Type B pancreatic cell (in vitro differentiated cells): ENCODE measurements at places on chromosomes 13 and 19. TPM values are rescaled to one million over a fixed set of nuclear protein-coding genes. Genes with fewer than 3 reads are reported as not detected.

Gene CYP4F2
- not detected in 2 replicates for total RNA-seq

- H3K27me3 ChIP-seq: peaks cover 32% of the 10 kb centered on the region
- H3K4me3 ChIP-seq: peak overlapping the region; percentile 9
- no peaks in the 10 kb centered on the region for H3K36me3 ChIP-seq
- DNase-seq: no peak
Observed at GRCh38 chr13:44368062-44368591, 5.5 kb upstream of the SERP2 start.

- H3K4me3 ChIP-seq: no peak overlapping the region
- no peak for DNase-seq
- H3K4me1 ChIP-seq: peaks cover 60% of the 10 kb centered on the region
- no peaks in the 10 kb centered on the region for H3K36me3 ChIP-seq
- H3K27me3 ChIP-seq: no peaks in the 10 kb centered on the region
Observed at GRCh38 chr19:5964816-5965565, 12.9 kb downstream of the RANBP3 start.

Gene ICAM1
- total RNA-seq: 3.3 and 3.6 TPM in 2 replicates

DNA sequence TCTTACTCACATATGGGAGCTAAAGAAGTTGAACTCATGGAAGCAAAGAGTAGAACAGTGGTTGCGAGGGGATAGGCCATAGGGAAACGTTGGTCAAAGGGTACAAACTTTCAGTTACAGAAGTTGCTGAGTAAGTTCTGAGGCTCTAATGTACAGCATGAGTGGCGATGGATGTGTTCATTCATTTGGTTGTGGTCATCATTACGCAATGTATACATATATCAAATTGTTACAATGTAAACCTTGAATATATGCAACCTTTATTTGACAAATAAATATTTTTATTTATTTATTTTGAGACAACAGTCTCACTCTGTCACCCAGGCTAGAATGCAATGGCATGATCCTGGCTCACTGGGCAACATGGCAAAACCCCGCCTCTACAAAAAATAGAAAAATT lies 38.7 kb downstream of the ZIC5 start:
- peaks cover 21% of the 10 kb centered on the region for H3K27me3 ChIP-seq
- peaks cover 16% of the 10 kb centered on the region for H3K4me1 ChIP-seq
- DNase-seq: no peak
- no peak overlapping the region for H3K27ac ChIP-seq
- H3K4me3 ChIP-seq: no peak overlapping the region

GRCh38 chr19:52172347-52172746 lies 926 bp upstream of the ZNF836 start:
- peaks cover 28% of the 10 kb centered on the region for H3K36me3 ChIP-seq
- DNase-seq: no peak
- H3K4me3 ChIP-seq: peak overlapping the region; percentile 98
- peak overlapping the region; percentile 96 for H3K27ac ChIP-seq
- no peaks in the 10 kb centered on the region for H3K27me3 ChIP-seq
- H3K4me1 ChIP-seq: peaks cover 14% of the 10 kb centered on the region
